Erythroblast (primary cell): ENCODE measurements at places on chromosomes 4 and X.

GRCh38 chr4:170476351-170476750 lies 386.6 kb upstream of the AADAT start:
- no peak for DNase-seq

DNA sequence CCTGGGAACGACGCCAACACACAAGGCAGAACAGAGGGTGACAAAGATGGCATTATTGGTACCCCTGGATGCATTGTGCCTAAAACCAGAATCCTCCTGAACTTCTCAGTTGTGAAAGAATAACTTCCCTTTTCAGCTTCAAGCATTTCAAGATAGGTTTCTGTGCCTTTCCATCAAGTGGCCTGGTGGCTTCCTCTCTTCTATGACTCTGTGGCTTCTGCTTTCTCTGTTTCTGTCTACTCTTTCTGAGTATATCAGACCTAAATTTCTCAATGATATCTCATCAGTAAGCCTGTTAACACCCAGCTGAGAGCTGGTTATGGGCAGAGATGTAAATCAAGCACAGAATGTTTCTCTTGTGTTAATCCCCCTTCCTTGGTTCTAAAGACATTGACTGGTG lies 21.4 kb upstream of the FAM9B start:
- DNase-seq = no peak

- no peak for DNase-seq
These were observed 56.6 kb downstream of the AASDH start for GRCh38 chr4:56330691-56331090.

- DNase-seq = no peak
These were observed 13.9 kb downstream of the SLC2A9 start for GRCh38 chr4:10007436-10007740.

DNA sequence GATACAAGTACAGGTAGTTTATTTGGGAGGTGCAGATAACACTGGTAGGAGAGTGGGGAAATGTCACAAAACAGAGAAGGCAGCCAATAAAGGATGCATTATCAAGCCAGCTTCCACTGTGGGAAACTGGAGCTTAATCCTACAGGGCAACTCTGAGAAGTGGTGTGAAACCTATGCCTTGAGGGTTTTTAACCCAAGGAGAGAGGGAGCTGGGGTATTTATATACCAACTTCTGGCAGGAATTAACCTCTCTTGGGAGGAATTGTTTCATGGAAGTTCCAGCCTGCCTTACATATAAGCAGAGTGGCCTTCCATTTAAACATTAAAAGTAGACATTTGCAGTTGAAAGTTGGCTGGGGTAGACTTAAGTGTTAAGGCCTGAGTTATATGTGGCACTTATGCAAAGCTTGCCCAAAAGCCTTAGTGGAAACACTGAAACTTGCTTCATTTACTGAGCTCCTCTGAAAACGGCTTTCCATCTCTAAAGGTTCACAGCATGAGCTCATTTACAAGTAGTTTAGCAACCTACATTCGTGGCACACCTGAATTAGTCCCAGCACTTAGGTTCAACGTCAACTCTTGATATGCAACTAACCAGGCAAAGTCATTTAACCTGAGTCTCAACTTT lies 19.2 kb downstream of the MAGEB17 start:
- DNase-seq = no peak

- no peak for DNase-seq
These were observed 6.3 kb upstream of the SGMS2 start for GRCh38 chr4:107818301-107818910.

DNA sequence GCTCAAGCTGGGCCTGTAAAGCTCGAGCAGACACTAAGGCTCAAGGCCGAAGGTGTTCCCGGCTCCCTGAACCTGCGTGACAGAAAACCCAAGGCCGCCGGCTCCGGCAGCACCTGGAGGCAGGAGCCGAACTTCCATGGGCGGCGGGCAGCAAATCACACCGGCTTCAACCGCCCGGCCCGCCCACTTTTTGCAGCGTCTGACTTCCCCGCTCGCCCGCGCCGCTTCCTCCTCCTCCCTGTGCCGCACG lies 940 bp upstream of the NSD2 start:
- peak; percentile 92 for DNase-seq

DNA sequence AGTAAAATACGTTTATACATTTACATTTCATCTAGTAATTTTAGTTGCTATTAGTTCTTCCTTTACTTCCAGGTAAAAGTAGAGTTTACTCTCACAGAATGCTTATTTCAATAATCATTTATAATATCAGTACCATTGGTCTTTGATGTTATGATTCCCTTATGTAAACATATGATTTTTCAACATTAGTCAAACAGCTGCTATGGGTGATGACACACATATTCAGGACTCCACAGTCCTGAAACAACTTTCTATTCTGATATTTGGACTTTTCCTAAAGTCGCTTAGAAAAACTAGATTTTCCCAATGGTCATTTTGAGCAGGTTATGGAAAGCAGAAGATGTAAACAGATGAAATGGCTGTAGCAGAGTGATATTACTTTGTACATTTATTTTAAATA lies 369.8 kb downstream of the UNC5C start:
- no peak for DNase-seq

- peak; percentile 77 for DNase-seq
These were observed 285.3 kb upstream of the RASGEF1B start for GRCh38 chr4:81756973-81757372.
